ENCODE measurements at places on chromosomes 13 and 19.

GRCh38 chr13:44899967-44900366, 89.3 kb downstream of the NUFIP1 start:
- no peak for DNase-seq

DNA sequence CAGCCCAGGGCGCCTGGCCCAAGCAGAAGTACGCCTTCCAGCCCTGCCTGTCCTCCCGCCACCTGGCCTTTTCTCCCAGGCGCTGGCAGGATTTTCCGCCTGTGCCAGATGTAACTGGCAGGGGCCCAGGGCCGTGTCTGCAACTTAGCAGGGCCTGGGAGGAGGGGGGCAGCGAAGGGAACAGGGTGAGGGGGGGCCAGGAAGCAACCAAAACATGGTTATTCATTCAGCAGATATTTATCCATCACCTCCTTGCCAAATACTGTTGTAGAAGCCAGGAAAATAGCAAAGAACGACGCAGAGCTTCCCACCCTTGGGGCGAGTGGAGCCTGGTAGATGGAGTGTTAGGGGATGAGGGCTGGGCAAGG, 5.6 kb downstream of the TLE6 start:
- no peak for DNase-seq

DNA sequence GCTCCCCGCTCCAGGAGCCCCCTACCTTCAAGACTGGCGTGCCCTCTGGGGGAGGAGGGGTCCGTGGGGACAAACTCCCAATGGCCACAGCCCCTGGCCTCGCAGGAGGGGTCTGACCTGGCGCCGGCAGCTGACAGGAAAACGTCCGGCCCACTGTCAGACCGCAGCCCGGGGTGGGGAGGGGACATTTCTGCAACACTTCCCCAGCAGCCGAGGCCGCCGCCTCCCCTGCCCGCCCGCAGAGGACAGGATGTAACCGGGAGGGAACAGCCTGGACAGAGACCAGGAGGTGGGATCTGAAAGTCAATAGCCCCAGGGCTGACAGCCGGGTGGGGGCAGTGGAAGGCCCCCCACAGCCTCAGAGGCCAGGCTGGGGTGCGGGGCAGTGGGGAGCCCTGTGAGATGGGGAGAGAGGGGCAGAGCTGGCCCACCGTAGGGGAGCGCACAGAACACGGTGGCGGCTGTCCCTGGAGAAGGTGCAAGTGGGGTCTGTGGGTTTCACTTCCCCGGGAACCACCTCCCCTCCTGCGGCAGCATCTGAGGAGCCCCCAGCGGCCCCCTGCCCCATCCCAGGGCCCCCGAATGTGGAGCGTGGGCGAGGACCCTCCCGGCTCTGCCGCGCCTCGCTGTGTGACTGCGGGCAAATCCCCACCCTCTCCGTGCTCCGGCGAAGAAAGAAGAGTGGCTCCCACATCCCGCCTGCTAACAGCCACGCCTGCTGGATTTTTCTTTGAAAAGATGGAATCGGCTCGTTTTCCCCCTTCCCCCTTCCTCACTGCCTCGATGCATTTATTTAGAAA, at the start of gene PEAK3:
PEAK3 (minus strand) TSS at position 114 of the 800 bp plus-strand sequence. CDS start 1,244 bp downstream, outside the sequence.
- DNase-seq, result no peak

GRCh38 chr19:33861950-33862349, 65.3 kb downstream of the KCTD15 start:
- DNase-seq, result no peak

DNA sequence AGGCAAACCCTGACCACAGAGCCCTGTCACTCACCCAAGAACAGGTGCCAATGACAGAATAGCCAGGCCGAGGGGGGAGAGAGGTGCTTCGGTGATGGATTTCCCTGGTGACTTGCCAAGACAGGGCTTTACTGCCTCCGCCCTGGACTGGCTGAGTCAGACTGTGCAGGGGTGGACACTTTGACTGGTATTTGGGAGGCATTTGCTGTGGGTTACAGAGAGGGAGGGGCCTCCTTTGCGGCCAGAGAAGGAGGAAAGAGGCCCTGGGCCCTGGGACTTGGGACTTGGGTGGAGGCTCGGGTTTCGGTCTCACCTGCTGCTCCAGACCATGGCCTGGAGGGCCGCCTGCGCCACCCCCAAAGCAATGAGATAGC, 4.6 kb upstream of the EPS8L1 start:
- no peak for DNase-seq

GRCh38 chr19:17718947-17719711, at the start of gene MAP1S:
TSS of gene MAP1S (plus strand) at chr19:17719480. CDS start at chr19:17719503, 23 bp downstream.
- peak; percentile 68 for DNase-seq

- no peak for DNase-seq
Observed at GRCh38 chr19:32677657-32678056, 2.0 kb downstream of the RGS9BP start.

DNA sequence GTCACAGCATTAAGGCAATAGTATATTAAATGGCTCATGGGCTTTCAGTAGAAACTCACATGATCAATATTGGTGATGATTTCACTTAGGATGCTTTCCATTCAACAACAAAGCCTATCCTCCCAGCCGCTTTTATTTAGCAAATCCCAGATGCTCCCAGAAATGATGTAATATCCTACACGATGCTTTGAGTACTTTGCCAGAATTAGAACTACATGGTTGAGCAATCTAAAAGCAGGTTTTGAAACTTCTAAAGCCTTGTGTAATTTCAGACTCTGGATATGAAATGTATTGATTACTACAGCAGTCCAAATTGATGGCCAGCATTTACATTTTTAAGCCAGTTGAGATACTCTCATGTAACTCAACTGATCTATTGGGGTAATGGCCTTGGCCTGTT, 13.6 kb downstream of the DLEU7 start:
- no peak for DNase-seq

DNA sequence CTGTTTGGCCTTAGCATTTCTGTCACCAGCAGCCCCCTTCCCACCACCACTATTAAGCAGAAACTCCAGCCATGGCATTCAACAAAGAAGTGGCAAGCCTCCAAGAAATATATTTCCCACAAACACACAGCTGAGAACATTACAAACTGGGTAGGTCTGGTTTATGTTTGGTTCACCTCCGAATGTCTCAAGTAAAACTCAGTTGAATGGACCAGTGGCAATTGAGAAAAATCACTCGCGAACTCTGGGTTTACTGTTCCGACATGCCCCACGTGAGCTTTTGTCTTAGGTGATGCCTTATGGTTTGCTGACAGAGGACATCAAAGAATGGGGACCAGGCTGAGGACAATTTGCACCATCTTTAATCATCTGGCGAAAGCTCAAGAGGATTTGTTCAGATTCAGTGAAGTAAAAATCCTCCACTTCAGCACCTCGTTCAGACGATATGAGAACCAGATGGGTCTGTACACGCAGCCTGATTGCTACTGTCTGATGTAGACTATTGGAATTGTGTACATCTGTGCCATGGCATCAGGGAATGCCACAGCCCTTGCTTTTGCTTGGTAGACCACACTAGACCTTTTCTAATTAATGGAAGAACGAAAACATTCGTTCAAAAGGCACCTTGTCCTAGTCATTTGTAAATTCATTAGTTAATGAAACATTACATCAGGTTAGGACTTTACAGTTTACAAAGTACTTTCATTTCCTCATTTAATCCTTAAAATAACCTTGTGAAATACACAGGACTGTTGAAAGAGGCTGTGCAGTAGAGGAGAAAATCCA, 59.4 kb downstream of the SLC10A2 start:
- no peak for DNase-seq

DNA sequence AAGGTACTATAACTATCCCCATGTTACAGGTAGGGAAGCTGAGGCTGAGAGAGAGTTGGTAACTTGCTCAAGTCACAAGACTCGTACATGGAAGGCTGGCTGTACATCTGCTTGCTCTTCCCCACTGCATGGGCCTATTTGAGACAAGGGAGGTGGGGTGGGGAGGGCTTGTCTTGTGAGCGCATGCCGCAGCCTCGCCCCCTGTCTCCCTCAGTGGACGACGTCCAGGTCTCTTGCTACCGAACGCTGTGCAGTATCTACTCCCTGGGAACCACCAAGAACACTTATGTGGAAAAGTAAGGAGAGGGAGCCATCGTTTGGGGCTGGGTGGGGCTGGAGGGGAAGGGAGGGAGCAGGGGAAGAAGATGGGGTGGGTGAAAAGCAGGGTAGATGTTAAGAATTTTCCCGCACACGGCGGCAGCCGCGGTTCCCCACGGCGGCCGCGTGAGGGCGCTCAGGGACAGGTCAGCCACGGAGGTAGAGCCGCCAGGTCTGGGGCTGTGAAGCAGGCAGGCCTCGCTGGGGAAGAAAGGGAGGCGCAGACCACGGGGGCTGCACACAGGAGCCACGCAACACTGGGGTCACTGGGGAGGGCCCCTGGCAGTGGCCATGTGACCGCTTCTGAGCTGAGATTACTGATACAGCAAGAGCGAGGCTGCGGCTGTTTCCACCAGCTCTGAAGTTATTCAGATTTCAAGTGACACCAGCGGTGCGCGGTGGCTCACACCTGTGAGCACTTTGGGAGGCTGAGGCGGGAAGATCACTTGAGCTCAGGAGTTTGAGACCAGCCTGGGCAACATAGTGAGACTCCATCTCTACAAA, 81.5 kb downstream of the RYR1 start:
- DNase-seq, result peak; percentile 55

DNA sequence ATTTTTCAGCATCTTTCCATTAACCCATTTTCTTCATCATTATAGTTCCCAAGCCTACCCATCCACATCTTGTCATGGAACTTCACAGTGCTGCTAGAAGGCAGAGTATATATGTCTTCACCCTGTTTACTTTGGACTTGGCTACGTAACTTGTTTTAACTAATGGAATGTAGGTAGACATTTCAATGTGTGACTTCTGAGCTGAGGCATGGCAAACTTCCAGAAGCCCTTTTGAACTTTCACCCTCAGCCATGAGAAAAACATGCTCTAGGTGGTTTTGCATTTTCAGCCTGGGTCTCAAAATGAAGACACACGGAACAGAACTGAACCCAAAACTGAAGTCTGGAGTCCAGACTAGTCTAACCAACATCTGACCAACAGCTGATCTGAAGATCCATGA, 3.2 kb downstream of the TEX30 start:
- no peak for DNase-seq

DNA sequence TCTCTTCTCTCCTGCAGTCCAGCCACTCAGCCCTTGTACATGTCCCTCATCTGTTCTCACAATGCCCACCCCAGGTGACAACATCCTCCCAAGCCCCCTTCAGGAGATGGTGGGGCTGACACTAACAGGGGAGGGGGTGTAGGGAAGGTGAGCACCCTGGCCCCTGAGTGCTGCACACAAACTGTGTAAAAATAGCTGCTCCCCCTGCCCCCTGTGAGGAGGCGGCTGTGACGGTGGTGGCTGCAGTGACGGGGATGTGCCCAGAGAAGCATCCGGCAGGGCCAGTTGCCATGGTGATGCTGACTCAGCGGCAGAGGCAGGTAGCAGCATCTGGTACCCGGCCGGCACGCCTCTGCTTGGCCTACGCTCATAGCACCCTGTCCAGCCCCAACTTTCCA, 13.0 kb upstream of the JUND start:
- DNase-seq, result peak; percentile 80

DNA sequence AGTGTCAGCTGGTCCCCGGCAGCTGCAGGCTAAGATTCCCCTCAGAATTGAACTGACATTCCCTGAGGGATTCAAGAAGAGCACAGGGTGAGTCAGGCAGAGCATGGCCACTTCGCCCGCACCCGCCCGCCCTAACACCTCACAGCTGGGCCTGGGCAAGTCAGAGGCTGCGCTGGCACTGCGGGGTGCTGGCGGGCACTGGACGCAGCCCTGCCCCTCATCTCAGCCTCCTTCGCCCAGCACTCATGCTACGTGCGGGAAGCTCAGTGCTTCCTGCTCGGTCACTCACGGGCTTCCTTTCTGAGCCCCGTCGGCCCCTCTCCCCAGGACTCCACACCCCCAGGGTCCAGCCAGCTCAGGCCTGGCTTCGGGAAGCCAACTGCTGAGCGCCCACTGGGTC, 56.9 kb downstream of the MLLT1 start:
- DNase-seq, result no peak

DNA sequence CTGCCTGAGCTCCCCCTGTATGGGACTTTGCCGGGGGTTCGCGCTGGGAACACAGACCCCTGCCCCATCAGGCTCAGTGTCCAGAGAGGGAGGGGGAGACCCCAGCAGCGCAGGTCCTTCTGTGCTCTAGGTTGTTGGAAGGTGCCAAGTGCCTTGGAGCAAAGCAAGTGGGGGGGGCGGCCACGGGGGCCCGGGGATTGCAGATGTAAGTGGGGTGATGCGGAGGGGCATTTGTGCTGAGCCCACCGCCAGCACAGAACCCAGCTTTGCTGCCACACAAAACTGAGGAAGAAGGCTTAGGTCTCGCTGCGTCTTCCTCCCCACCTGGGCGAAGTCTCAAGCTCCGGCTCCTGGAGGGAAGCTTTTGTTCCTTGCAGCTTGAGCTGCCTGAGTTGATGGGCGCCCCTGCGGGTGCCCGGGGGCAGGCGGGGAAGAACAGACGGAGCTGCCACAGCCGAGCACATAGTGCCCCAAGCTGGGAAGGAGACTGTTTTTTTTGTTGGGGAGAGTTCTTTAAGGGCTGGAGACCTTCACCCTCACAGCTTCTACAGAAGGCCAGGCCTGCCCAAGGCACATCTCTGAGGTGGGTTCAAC, 1.5 kb upstream of the NTN5 start:
- no peak for DNase-seq

- DNase-seq, result no peak
Observed at GRCh38 chr19:58183817-58184215, 955 bp downstream of the ZNF274 start.

GRCh38 chr13:97254816-97255215, 32.7 kb downstream of the MBNL2 start:
- DNase-seq, result no peak

GRCh38 chr13:21541980-21542379, 62.0 kb downstream of the MICU2 start:
- no peak for DNase-seq

DNA sequence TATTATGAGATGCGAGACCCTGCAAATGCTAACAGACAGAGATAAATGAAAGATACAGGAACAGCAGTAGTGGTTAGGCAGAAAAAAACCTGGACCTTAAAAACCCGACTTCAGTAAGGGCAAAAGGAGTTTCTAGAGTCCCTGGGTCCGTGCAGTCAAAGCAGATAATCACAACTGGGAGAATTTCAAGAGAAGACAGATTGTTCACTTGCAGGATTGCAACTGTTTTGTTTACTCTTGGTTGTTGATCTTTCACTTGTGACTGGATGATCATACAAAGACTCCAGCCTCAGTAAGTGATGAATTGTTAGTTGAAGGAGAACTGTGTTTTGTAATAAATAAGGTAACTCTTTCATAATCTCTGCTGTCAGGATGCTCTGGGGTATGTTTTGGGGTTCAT, 135.1 kb downstream of the GPC6 start:
- no peak for DNase-seq

DNA sequence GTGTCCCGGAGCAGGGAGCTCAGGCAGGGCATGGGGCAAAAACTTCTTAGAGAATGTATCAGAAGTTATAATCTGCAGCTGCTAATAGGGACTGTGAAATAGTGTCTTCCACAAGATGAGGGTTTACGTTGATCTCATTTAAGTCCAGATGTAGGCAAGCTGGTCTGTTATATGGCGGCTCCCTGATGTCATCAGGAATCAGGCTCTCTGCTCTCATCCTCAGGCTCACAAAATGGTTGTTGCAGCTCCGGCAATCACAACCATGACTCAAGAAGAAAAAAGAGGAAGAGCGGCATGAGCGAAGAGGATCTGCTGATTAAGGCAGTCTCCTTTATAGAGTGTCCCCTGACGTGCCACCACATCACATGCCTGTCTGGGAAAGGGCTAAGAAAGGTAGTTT, 191.3 kb downstream of the KLF5 start:
- no peak for DNase-seq
